ENCODE measurements at places on chromosomes 4 and X.

DNA sequence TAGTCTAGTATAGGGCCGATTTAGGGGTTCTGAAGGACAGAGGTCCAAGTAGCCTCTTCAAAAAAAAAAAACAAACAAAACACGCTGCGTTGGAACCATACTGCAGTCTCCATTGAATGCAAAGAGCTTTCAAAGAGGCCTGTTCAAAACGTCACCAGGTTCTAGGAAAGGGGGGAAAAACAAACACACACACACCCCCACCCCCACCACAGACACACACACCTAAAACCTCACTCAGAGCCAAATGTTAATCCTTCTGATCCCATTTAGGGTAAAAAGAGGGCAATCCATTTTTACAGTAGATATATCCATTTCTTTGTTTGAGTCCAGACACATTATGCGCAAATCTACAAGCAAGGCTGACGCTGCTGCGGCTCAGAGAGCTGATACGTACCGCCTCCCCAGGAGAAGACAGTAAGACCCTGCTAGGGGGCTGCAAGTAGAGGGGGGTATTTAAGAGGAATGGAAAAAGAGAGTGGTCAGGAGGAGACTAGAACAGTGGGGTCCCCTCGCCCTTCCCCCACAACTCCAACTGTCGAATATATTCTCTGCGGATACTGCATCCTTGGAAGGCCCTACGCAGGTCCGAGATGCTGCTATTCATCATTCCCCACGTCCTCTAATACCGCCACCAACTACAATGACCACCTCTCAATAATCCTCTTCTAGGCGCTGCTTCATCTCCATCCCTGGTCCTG lies 1.3 kb downstream of the NKRF start:
- no peak for DNase-seq

- DNase-seq = no peak
These were observed 80.9 kb downstream of the NKX6-1 start for GRCh38 chr4:84417997-84418709.

DNA sequence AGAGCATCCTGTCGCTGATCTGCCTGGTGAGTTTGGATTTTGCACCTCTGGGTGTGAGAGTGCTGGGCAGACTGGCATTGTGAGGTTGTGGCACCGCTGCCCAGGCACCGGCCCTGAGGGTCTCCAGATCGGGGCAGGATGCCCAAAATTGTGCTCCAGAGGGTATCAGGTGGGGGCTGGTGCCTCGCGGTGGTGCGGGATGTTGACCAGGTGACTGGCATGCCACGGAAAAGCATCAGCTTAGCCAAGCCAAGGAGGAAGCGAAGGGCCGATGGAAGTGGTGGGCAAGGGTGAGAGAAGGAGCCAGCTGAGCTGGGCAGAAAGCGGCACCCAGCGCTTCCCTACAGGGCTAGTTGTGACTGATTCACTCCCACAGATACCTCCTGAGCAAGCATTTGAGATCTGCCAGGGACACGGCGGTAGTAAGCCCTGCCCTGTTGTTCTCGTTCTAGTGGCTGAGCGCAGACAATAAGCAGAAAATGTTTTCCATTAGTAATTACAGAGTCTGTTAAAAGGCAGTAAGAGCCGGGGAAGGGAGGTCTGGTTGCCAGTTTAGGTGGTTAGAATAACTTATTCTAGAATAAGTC lies 809 bp downstream of the ZFP92 start:
- no peak for DNase-seq

GRCh38 chr4:82076359-82076758 lies 297.4 kb downstream of the HNRNPD start:
- DNase-seq = no peak

GRCh38 chrX:77160301-77160700 lies 286.9 kb upstream of the FGF16 start:
- peak; percentile 12 for DNase-seq
